Stimulated activated naive CD8-positive, alpha-beta T cell treated with anti-CD3 and anti-CD28 coated beads, Interleukin-15, amount 100 ng/mL, for 72 hours (primary cell): ENCODE measurements at places on chromosomes 4 and X.

- DNase-seq, result no peak
Measured at GRCh38 chr4:133059117-133059516, 90.0 kb upstream of the PCDH10 start.

GRCh38 chr4:142549726-142550463 is 296.2 kb downstream of the INPP4B start:
- no peak for DNase-seq

- DNase-seq, result no peak
Measured at GRCh38 chr4:123978637-123979036, 582.0 kb downstream of the SPRY1 start.

GRCh38 chr4:82034878-82035277 is 338.9 kb downstream of the HNRNPD start:
- DNase-seq, result no peak

DNA sequence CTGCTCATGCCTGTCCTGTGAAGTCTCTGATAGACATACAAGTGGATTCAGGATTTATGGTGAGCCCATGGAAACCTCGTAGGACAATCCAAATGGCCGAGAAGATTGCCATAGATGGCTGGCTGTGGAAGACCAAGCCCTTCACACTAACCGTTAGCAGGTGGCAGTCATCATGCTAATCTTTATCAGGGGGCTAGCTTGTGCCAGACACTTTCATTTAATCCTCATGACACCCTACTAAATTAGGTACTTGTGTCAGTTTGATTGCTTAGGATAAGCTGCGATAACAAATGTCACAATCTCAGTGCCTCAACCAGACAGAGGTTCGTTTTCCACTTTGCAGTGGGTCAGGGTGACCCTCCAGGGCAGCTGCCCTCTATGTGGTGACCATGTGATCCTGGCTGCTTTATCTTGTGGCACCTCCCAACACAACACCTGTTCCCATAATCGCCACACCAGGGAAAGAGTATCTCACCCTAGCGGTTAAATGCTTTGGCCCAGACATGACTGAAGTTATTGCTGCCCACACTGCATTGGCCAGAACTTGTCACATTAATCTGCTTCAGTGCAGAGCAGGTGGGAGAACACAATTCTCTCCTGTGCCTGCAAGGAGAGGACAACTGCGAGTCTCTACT is 60.8 kb downstream of the REPS2 start:
- no peak for DNase-seq

DNA sequence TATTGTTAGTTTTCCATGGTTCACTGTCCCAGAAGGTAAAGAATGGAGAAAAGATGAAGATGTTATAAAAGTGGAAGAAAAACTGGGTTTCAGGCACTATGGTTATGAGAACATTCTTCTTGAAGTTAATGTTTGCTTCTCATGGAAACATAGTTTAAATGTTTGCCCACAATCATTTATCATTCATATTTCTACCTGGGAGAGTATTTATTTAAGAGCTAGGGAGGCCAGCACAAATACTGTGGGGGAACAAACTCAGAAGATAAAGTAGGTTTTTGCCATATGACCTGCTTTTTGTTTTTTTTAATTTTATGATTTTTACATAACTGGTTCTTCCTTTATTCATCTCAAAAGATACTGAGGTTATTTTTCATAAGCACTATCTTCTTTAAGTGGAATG is 96.8 kb downstream of the GC start:
- DNase-seq, result no peak

DNA sequence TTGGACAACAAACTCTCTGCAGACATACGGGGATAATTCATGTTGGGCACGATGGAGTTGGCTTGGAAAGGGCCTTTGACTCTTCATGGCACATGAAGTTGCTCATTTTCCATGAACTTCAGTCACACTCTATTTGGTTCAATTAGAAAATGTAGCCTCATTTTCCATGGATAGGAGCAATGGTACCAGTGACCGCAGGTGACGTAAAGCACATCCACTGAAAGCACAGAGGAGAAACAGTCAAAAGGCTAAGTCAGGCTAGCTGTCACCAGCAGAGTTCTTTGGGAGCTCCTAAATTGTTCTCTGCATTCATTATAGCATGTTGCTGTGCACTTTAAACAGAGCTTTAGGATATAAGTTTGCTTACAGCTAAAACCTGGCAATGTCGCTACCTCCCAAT is 39.9 kb upstream of the MAP3K15 start:
- no peak for DNase-seq
